ENCODE measurements at places on chromosomes 6 and 20. TPM values are rescaled to one million over a fixed set of nuclear protein-coding genes. Genes with fewer than 3 reads are reported as not detected.

The SMPD2 gene
- total RNA-seq = 8.5 TPM

The HTR1E gene
- total RNA-seq = not detected

GRCh38 chr6:8934318-8934717 lies 499.0 kb upstream of the SLC35B3 start:
- DNase-seq = no peak
- no peaks in the 10 kb centered on the region for H3K27me3 ChIP-seq
- H3K4me1 ChIP-seq = no peaks in the 10 kb centered on the region
- no peaks in the 10 kb centered on the region for H3K36me3 ChIP-seq
- H3K4me3 ChIP-seq = no peak overlapping the region

- H3K27me3 ChIP-seq = no peaks in the 10 kb centered on the region
- no peak overlapping the region for H3K4me3 ChIP-seq
- no peak overlapping the region for H3K27ac ChIP-seq
Observed at GRCh38 chr6:168507730-168508129, 66.7 kb downstream of the SMOC2 start.

DNA sequence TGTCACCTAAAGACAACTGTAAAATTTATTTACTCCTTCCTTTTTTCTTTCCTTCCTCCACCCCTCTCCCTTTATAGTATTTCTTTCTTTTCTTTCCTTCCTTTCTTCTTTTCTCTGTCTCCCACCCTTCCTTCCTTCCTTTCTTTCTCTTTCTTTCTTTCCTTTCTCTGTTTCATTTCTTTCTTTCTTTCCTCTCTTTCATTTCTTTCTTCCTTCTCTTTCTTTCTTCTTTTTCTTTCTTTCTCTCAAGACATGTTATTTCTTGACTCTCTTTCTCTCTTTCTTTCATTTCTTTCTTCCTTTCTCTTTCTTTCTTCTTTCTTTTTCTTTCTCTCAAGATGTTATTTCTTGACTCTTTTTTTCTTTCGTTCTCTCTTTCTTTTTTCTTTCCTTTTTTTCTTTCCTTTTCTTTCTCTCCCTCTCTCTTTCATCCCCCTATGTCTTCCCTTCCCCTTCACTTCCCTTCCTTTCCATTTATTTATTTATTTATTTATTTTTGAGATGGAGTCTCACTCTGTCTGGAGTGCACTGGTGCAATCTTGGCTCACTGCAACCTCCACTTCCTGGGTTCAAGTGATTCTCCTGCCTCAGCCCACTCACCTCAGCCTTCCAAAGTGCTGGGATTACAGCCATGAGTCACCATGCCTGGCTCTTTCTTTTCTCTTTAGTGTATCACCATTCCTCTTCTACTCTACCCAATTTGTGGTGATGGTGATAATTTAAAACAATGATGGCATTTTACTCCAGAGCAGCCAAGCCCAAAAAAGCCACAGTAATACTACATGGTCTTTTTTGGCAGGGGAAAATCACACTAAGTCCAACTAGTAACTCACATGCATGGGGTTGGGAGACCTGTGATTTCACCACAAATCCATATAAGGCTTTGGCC lies 188.2 kb downstream of the ADGRG6 start:
- H3K27ac ChIP-seq = no peak overlapping the region
- no peak for DNase-seq
- no peaks in the 10 kb centered on the region for H3K27me3 ChIP-seq
- H3K4me3 ChIP-seq = no peak overlapping the region

DNA sequence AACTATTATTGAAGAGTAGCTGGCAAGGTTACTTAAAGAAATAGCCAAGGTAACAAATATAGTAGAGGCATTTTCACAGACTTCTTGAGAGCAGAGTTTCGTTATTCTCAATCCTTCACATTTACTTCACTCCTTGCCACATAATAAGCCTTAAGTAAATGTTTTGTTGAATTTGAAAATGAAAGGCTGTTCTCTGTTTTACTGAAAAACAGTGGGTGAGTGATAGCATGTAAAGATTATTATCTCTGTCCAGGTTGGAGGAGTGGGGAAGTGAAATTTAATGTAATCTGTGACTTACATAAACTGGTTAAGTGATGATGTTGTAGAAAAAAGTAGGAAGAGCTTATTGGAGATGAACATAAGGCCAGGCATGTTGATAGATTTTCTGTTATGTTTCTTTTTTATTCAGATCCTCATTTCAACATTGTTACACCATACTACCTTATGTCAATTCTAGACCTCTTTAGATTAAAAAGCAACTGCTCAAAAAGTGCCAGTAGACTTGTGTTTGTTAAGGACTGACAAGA lies 55.0 kb downstream of the QKI start:
- H3K27ac ChIP-seq = no peak overlapping the region
- no peaks in the 10 kb centered on the region for H3K36me3 ChIP-seq
- no peak overlapping the region for H3K4me3 ChIP-seq
- no peaks in the 10 kb centered on the region for H3K4me1 ChIP-seq
- no peak for DNase-seq
